Stimulated activated CD8-positive, alpha-beta memory T cell treated with anti-CD3 and anti-CD28 coated beads, Interleukin-15, amount 100 ng/mL, for 1 hour (primary cell): ENCODE measurements at places on chromosomes 11 and 22.

DNA sequence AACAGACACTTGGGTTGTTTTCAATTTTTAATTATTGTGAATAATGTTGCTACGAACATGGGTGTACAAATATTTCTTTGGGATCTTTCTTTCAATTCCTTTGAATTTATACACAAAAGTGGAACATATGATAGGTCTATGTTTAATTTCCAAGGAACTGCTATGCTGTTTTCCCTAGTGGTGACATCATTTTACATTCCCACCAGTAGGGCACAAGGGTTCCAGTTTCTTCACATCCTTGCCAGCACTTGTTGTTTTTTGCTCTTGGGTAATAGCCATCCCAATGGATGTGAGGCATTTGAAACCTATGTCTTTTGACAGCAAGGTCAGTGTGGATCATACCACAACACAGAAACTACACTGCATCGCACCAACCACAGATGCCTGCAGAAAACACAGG, 41.8 kb upstream of the SCN3B start:
- DNase-seq, result no peak

GRCh38 chr11:97685695-97686094, 1295.9 kb downstream of the JRKL start:
- no peak for DNase-seq

GRCh38 chr11:114196997-114197703, 99.0 kb upstream of the NNMT start:
- DNase-seq, result no peak

DNA sequence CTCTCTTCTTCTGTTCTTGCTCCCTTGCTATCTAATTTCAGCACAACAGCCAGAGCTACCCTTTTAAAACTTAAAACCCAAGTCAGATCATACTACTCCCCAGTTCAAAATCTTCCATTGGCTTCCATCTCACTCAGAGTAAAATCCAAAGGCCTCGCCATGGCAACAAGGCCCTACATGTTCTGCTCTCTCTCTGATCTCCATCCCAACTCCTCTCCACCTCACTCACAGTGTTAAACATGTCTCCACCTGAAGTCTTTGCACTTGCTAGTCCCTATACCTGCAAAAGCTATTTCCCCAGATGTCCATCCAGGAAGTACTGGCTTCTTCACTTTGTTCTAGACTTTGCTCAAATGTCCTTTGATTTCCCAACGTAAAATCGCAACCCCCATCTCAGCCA, 3.0 kb upstream of the GRAP2 start:
- no peak for DNase-seq

- DNase-seq, result no peak
Observed at GRCh38 chr11:34158661-34159060, 53.2 kb downstream of the NAT10 start.

- DNase-seq, result no peak
Observed at GRCh38 chr11:29119116-29119515, 897.7 kb downstream of the KCNA4 start.

- DNase-seq, result no peak
Observed at GRCh38 chr11:19559746-19560145, 152.9 kb upstream of the NAV2 start.

GRCh38 chr11:87275176-87275575, 237.4 kb downstream of the TMEM135 start:
- no peak for DNase-seq

GRCh38 chr11:38543986-38544385, 1946.0 kb upstream of the RAG2 start:
- DNase-seq, result no peak

DNA sequence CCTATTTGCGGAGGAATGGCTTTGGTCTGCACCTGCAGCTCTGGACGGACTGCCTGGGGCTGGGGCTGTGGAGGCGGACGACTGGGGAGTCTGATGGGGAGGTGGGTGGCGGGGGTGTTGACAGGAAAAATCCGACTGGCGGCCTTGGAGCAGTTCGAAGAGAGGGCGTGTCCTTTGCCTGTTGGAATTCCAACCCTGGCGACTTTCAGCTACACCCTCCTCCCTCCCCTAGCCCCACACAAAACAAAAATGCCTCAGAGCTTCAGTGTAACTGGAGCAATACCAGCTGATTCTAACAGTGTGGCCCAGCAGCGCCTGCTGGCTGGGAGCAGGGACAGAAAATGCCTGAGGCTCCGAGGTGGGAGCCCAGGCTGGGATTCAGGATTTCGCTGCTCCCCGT, 85.4 kb downstream of the ATXN10 start:
- DNase-seq, result no peak

- DNase-seq, result no peak
Observed at GRCh38 chr11:112058103-112058502, 15.7 kb downstream of the PIH1D2 start.

- DNase-seq, result no peak
Observed at GRCh38 chr11:100525635-100526034, 161.5 kb upstream of the ARHGAP42 start.

DNA sequence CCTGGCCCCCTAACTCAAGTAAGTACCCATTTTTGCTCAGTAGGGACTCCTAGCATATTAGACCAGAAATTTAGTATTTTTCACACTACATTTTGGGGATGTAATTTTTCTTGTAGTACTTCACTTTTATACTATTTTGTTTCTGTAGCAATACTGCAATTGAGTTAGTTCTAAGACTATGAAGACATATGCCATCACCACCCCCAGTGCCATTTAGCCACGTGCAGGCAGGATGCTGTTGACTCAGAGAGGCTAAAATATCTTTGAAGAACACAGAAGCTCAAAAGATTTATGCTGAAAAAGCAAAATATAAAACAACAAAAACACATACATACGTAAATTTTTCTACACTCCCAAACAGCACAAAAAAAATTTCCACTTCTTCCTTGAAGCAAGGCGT, 29.1 kb upstream of the DLAT start:
- DNase-seq, result no peak

DNA sequence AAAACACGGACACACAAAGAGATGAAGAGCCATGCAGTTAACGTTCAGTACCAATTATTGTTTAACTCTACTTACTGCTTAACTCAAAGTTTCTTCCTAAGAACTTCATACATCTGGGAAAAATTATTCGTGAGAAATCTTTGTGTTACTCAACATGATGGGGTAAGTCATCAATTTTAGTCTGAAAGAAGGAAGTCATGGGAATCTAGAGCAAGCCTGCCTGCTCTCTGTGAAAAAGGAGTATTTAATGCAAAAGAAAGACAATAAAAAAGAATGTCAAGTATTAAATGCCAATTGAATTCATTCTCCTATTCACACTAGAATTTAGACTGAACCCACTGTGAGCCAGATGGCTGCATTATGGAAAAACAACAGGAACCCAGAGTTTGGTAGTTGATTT, 16.0 kb downstream of the TMEM123 start:
- DNase-seq, result no peak

GRCh38 chr22:22371031-22371541, 126.5 kb downstream of the VPREB1 start:
- DNase-seq, result no peak

- DNase-seq, result no peak
Observed at GRCh38 chr11:27459191-27459590, 13.4 kb downstream of the LGR4 start.

- DNase-seq, result peak; percentile 81
Observed at GRCh38 chr11:536841-537621, at the start of gene LRRC56. TSS of gene LRRC56 (plus strand) at chr11:537527. CDS start at chr11:540685, 3,158 bp downstream.

DNA sequence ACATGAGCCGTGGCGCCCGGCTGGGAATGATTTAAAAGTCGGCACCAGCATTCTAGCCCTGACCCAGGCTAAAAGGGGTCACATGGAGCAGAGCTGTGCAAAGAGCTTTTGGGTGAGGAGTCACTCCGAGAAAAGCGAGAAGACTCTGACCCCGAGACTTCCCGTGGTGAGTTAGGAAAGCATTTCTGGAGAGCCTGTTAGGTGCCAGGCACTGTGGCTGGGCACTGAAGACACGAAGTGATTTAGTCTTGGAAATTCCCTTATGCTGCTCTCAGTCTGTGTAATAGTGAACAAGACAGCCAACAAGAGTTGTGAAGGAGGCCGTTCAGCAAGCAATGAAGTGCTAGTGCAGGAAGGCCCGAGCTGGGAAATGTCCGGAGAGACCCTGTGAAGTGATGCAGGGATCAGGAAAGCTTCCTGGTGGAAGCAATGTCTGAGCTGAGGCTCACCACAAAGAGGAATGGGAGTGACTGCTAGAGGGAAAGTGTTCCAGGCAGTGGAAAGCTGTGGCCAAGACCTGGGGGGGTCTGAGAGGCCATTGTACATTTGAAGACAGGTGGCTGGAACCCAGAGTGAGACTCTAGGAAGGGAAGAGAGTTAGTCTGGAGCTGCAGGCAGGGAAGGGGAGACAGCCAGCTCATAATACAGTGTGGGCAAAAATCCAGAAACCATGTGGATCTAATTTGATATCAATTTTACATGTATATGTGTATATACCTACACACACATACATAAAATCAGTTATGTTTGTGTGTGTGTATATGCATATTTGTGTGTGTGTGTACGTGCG, 31.6 kb downstream of the MARK2 start:
- no peak for DNase-seq

GRCh38 chr22:22692707-22693530, 48.5 kb downstream of the GGTLC2 start:
- peak; percentile 34 for DNase-seq
